ENCODE measurements at places on chromosomes 4 and X.

GRCh38 chr4:183968502-183968901, 63.4 kb downstream of the STOX2 start:
- no peak for DNase-seq

DNA sequence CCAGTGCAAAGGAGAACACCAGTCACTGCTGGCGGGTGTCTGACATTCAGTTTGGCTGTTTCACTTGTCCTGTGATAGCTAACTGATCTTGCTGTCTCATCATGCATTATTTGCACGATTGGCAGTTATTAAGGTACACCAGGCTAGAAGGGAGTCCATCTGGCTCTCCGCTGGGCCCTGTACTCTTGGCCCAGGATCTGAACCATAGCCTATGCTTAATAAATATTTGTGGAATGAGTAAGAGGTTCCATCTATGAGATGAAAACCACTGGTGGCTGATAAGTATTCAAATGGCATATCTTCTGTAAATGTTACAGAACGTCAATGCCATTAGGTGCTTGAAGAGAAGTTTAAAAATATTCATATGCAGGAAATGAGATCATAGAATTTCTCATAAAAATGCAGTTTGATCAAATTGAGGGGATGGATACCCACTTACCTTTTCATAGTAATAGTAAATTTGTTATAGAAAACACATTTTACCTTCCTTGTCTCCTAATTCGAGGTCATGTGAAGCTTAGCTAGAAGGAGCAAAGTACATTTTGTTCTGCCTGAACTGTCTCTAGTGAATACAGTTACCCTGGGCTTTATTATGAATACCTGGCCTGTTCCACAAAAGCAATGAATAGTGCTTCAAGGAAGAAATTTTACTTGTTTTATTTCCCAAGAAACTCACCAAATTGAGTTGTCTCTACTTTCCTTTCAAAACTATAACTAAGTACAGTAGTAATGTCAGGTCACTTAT, 213.5 kb downstream of the CBR4 start:
- DNase-seq: no peak

GRCh38 chr4:23929248-23929647, 39.4 kb upstream of the PPARGC1A start:
- DNase-seq: no peak

DNA sequence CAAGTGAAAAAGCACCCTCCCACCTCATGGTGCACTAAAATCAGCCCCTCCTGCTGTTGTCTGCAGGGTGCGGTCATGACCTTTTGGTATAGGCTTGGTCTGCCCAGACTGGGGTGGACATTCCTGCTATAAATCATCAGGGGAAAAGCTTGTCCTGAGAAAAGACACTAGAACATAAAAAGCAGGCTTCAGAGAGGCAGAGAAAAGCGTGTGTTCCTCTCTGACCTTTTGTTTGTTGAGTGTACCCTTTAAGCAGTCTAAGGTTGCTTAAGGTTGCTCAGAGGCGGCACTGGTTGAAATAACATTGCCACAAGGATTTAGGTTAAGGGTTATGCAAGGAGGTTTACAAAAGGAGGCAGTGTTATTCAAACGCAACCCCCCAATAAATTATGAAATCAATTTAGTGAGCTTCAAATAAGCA, 43.5 kb downstream of the CCDC158 start:
- DNase-seq: no peak

DNA sequence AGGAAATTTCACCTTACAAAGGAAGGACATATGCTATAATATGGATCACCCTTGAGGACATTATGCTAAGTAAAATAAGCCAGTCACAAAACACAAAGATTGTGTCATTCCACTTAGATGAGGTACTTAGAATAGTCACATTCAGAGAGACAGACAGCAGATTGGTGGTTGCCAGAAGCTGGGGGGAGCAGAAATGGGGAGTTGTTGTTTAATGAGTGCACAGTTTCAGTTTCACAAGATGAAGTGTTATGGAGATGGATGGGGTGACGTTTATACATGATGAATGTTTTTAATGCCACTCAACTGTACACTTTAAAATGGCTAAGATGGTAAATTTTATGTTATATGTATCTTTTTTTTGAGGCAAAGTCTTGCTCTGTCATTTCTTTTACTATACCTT, 14.8 kb upstream of the SPON2 start:
- peak; percentile 27 for DNase-seq

DNA sequence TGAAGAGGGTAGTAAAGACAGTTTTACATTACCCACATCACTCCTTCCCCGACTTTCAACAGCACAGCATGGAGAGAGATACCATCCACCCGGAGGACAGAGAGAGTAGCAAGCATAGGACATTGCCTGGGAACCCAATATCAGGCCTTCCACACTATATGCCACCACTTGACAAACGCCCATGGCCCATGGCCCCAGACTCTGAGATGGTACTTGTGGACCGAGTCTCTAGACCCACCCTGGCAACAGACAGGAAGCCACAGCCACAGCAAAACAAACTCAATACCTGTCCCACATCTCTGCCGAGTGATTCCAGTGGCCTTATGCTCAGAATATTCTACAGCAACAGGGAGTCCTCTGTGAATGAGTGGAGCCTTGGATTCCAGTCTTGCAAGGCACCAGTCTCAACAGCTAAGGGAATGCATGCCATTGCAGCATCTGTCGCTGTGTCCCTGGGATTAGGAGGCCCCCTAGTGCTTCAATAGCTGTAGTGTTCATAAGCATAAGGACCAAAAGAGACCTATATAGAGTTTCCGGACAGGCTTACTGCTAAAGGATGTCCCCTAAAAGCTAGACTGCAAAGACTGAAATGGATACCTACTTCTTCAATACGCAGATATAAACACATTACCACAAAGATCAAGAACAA, 14.7 kb upstream of the CT55 start:
- DNase-seq: no peak

DNA sequence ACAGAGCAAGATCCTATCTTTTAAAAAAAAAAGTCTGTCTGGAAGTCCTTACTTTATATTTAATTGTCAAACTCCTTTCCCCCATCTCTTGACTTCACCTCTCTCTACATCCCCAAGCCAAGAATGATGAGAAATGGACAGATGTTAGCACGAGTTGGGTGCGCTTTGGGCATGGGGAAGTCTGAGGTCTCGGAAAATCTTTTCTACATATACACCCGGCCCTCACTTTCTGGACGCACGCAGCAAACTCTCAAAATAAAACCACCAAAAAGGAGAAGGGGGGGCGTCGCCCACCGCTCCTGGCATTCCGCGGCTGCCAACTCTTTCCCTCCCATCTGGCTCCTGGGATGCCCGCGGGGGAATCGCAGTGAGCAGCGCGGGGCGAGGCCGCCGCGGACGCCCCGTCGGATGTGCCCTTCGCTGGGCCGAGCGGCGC, 756 bp downstream of the IGFBP7 start:
- DNase-seq: no peak

DNA sequence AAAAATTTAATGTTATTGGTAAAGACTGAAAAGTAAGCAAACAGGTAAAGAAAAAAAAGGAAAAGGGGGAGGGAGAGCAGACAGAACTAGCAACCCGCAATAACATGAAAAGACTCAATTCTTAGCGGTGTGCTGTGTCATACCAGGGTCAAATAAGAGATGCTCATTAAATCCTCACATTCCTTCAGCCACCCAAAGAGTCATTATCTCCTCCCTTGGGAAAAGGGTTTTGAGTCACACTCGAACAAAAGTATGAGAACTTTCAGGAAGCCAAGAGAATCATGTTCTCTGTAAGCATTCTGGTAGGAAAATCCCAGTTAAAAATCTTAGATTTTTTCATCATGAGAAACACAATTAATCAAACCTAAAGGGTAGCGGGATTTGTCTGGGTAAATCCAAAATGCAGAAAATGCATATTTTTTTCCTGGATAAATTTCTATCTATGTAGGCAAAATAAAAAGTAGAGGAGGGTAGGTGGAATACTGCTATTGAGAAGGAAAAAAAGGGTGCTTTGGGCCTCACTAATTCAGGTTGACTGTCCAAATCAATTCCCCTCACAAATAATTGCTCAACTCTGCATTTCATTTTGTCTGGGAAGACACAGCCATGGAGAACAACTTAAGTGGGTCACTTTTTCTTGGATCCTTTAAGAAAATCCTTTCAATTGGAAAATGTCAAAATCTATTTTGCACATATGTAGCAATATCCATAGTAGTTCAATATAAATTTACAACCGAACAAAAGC, 23.2 kb downstream of the TNIP3 start:
- no peak for DNase-seq

GRCh38 chr4:23894021-23894420, 4.2 kb upstream of the PPARGC1A start:
- no peak for DNase-seq

GRCh38 chr4:167031534-167032156, 202.6 kb downstream of the SPOCK3 start:
- DNase-seq: no peak

- no peak for DNase-seq
These were observed 37.3 kb downstream of the CASP6 start for GRCh38 chr4:109665783-109666485.

- no peak for DNase-seq
These were observed 127.4 kb downstream of the ZNF330 start for GRCh38 chr4:141348125-141348524.

DNA sequence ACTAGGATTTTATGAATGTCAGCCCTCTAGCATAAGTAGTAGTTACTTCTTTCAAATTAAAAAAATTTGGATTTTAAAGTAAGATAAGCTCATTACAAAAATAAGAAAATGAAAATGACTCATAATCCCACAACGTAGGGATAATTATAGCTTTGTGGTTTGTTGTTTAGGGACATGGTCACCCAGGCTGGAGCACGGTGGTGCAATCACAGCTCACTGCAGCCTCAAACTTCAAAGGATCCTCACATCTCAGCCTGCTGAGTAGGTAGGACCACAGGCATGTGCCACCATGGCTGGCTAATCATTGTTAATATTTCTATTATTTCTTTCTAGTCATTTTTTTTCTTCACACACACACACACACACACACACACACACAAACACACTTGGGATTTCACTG, 57.6 kb downstream of the PLAC1 start:
- DNase-seq: no peak

DNA sequence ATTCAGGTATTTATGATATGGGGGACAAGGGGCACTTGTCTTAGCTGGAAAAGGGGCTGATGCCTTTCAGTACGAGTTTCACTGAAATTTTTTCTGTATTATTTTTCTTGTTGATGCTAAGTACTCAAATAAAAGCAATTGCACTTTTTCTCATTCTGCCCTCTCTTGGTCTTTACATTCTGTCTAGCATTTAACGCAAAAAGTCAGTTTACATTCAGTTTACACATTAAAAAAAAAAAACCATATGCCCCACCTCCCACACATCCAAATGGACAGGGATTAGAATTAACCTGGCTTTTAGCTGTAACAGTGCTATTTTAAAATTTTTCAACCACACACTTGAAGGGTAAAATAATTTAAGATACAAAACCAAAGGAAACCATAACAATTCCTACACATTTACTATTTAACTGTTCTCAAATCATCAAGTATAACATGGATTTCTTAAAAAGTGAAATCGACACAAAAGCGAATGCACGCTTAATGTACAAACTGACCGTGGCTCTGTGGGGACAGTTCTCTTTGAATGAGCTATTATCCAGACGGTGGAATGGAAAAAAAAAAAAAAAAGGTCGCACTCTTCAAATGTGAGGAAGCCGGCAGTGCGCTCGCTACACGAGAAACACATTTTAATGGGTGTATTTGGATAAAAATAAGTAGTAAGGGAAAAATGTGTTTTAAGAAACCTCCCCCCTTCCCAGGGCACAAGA, 1.4 kb downstream of the AMMECR1 start:
- DNase-seq: no peak

DNA sequence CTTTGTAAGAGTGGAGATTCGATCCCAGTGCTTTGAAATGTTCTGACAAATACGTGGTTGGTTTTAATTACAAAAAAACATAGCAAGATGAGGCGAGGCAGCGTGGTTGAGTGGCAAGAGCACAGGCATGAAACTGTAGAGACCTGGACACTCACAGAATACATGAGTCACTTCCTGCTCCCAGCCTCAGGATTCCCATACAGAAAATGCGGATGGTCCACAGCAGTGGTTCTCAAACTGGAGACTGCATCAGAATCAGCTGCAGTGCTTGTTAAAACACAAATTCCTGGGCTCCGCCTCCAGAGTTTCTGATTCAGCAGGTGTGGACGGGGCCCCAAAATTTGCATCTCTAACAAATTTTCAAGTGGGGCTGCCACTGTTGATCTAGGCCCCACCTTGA, 10.1 kb downstream of the OTOP1 start:
- DNase-seq: no peak

- no peak for DNase-seq
These were observed 74.4 kb downstream of the OTC start for GRCh38 chrX:38426785-38427184.

- DNase-seq: no peak
These were observed 418.1 kb downstream of the BCOR start for GRCh38 chrX:39679497-39680157.

DNA sequence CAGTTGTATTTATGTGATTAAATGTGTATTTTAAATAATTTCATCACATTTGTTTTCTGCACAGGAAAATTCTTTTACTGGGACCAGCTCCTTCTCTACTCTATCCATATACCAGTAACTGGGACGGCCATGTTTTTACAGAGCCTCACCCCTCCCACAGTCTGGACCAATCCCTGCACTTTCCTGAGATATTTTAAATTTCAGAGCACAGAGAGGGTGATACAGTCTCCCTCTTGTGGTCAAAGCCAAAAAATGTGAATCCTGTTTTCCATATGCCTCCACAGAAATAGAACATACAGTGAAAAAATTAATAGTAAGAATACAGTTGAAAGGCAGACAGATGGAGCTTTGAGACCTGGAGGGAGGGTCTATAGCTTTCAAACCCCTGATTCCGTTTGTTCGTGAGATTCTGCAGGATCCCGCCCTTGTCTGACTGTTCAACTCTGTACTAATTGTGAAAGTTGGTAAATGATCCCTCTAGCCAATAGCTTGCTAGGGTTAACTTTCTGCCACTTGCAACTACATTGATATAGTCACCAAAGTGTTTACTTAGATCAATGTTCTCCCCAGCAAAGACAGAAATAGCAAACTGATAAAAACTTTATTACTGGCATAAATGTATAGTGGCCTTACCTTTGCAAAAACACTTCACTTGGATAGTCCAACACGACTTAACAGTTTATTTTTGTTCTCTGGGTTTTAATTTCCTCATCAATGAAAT, 172.2 kb downstream of the PPARGC1A start:
- DNase-seq: no peak

- no peak for DNase-seq
These were observed 1.1 kb upstream of the PDLIM3 start for GRCh38 chr4:185536411-185536709.

DNA sequence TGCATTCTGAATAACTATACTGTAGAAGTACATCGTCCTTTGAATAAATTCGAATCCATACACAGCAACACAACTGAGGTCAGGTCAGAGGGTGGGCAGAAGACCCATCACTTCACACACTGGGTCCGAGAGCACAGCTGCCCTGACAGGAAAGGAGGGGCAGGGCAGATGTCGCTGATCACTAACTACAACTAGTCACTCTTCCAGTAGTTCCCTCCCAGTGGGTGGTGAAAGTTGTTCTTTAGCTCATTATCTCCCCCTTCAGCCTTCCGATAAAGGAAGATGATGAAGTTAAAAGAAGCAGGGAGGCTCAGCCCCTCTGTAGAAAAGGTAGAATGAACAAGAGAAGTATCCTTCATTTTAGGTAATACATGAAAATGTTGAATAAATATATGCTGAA, 278.9 kb downstream of the INPP4B start:
- no peak for DNase-seq
